Common myeloid progenitor, CD34-positive (primary cell): ENCODE measurements at places on chromosomes 12 and 14.

DNA sequence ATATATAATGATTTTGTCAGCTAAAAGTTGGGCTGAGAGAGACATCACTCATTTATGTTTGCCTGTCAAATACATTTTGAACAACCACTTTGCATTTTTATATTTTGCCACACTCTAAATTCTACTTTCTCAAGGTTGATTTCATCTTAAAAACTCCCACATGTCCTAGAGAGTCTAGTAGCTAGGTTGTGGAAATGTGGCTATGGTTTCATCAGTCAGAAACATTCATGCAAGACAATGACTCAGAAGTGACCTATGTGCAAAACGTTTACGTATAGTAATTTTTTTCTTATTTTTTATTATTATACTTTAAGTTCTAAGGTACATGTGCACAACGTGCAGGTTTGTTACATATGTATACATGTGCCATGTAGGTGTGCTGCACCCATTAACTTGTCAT is 27.4 kb upstream of the PRKD1 start:
- no peaks in the 10 kb centered on the region for H3K36me3 ChIP-seq
- H3K4me3 ChIP-seq = no peak overlapping the region
- H3K4me1 ChIP-seq = no peaks in the 10 kb centered on the region
- no peaks in the 10 kb centered on the region for H3K27me3 ChIP-seq

DNA sequence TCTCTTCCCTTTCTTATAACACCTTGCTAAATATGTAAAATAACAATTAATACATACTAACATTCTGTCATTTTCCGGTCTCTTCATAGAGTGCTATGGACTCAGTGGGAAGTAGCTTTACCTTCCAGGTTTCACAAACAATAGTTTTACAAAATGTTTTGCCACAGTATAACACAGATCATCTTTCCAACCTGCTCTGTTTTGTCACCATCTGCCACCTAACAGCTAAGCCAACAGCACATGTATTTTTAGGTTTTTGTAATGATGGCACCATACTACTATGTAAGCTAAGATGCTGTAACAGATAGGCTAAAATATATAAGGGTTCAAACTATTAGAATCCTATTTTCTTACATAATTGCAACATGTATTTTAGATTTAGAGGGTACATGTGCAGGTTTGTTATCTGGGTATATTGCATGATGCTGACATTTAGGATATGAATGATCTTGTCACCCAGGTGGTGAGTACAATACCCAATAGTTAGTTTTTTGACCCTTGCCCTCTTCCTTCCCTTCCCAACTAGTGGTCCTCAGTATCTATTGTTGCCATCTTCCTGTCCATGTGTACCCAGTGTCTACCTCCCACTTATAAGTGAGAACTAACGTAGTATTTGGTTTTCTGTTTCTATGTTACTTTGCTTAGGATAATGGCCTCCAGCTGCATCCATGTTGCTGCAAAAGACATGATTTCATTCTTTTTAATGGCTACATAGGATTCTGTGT is 8.7 kb downstream of the RHOJ start:
- no peak overlapping the region for H3K27ac ChIP-seq
- no peak for DNase-seq
- no peaks in the 10 kb centered on the region for H3K36me3 ChIP-seq
- peaks cover 2% of the 10 kb centered on the region for H3K27me3 ChIP-seq

DNA sequence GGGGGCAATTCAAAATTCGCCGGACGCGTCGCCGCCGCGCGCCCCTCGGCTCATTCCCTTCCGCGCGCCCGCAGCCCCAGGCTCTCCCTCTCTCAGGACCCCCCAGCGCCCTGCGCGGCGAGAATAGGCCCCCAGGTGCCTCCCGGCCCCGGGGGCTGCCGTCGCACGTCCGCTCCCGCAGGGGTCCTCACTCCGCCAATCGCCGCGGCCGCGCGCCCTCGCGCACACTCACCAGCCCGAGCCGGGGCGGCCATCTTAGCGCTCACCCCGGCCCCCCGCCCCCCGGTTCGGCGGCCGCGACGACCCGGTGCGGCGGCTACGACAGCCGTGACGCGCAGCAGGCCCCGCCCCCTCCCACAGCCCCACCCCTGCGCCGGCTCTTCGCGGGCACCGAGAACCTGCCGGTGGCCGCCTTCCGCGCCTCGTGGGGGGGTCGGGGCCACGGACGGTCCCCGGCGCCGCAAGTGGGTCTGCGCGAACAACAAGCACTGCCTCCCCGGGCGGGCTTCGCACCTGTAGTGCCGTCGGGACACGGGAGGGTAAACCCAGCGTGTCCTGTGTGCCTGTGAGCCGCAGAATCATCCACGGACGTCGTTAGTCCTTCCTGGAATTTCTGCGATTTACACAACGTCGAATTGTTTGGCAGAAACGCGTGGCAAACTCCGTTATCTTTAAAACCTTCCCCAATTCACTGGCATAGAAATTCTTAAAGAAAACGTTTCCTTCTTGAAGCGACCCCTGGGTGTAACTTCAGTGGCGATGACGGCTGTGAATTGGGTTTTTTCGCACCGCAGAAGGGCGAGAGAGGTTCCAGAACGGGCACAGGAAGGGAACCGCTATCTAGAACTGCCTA is 2.5 kb downstream of the USP44 start:
- H3K4me3 ChIP-seq = peak overlapping the region; percentile 67
- no peak overlapping the region for H3K27ac ChIP-seq
- peak; percentile 69 for DNase-seq
- peaks cover 60% of the 10 kb centered on the region for H3K27me3 ChIP-seq
- H3K4me1 ChIP-seq = peaks cover 25% of the 10 kb centered on the region

GRCh38 chr12:7017870-7018349 is 366 bp downstream of the LPCAT3 start:
- H3K36me3 ChIP-seq = peaks cover 12% of the 10 kb centered on the region
- H3K27me3 ChIP-seq = no peaks in the 10 kb centered on the region
- DNase-seq = peak; percentile 35
- H3K4me1 ChIP-seq = peaks cover 25% of the 10 kb centered on the region

- no peak for DNase-seq
- no peak overlapping the region for H3K4me3 ChIP-seq
- H3K27ac ChIP-seq = no peak overlapping the region
- no peaks in the 10 kb centered on the region for H3K27me3 ChIP-seq
- peaks cover 21% of the 10 kb centered on the region for H3K36me3 ChIP-seq
Observed at GRCh38 chr12:132061641-132062430, 82.3 kb downstream of the DDX51 start.

- peaks cover 29% of the 10 kb centered on the region for H3K4me1 ChIP-seq
- no peak for DNase-seq
- H3K36me3 ChIP-seq = no peaks in the 10 kb centered on the region
- no peak overlapping the region for H3K27ac ChIP-seq
- H3K4me3 ChIP-seq = no peak overlapping the region
Observed at GRCh38 chr14:36517242-36518030, 2.6 kb downstream of the NKX2-1 start.

- no peaks in the 10 kb centered on the region for H3K27me3 ChIP-seq
- H3K4me3 ChIP-seq = no peak overlapping the region
- H3K4me1 ChIP-seq = no peaks in the 10 kb centered on the region
- no peak overlapping the region for H3K27ac ChIP-seq
Observed at GRCh38 chr12:58262796-58263195, 321.4 kb downstream of the ATP23 start.

- H3K4me3 ChIP-seq = no peak overlapping the region
- no peak overlapping the region for H3K27ac ChIP-seq
- H3K27me3 ChIP-seq = no peaks in the 10 kb centered on the region
- DNase-seq = no peak
- no peaks in the 10 kb centered on the region for H3K4me1 ChIP-seq
Observed at GRCh38 chr12:75184516-75184915, 25.1 kb downstream of the KCNC2 start.

GRCh38 chr12:105956662-105957457 is 181.9 kb downstream of the NUAK1 start:
- no peak overlapping the region for H3K27ac ChIP-seq
- no peaks in the 10 kb centered on the region for H3K4me1 ChIP-seq
- DNase-seq = no peak
- H3K27me3 ChIP-seq = peaks cover 2% of the 10 kb centered on the region
- no peaks in the 10 kb centered on the region for H3K36me3 ChIP-seq
